Diencephalon (tissue), 1 donor: ENCODE measurements at places on chromosomes 1 and 21. TPM values are rescaled to one million over a fixed set of nuclear protein-coding genes. Genes with fewer than 3 reads are reported as not detected.

Gene NBPF20
- 9.2 TPM for total RNA-seq

Gene SLC35F3
- total RNA-seq, result 7.8 TPM

Gene HES2
- not detected for total RNA-seq

Gene SLC25A34
- total RNA-seq, result 0.23 TPM

Gene EFNA4
- 1.2 TPM for total RNA-seq

Gene FAM72C
- total RNA-seq, result 1.8 TPM

Gene GBP7
- total RNA-seq, result not detected

Gene EPHA10
- total RNA-seq, result 21.0 TPM

Gene ANGPTL1
- total RNA-seq, result 1.8 TPM

Gene S100A5
- total RNA-seq, result not detected

Gene SMIM12
- 14.3 TPM for total RNA-seq

Gene LEFTY1
- total RNA-seq, result 0.69 TPM

Gene GBP2
- 0.46 TPM for total RNA-seq

Gene PIK3CD
- total RNA-seq, result 13.6 TPM

Gene HJV
- total RNA-seq, result 0.23 TPM

Gene RAB7B
- total RNA-seq, result 0.69 TPM

Gene DNASE2B
- 0.23 TPM for total RNA-seq

Gene KLF17
- 0.46 TPM for total RNA-seq

Gene CFHR3
- total RNA-seq, result not detected

Gene LIN28A
- not detected for total RNA-seq

Gene KCNQ4
- total RNA-seq, result 1.4 TPM

Gene OR2L3
- 0.92 TPM for total RNA-seq

Gene SPRTN
- 18.5 TPM for total RNA-seq
